Activated naive CD8-positive, alpha-beta T cell treated with anti-CD3 and anti-CD28 coated beads for 36 hours (primary cell): ENCODE measurements at places on chromosomes 6 and 20. TPM values are rescaled to one million over a fixed set of nuclear protein-coding genes. Genes with fewer than 3 reads are reported as not detected.

FITM2 gene
- total RNA-seq: 1.9 TPM

ZSCAN23 gene
- 1.6 TPM for total RNA-seq

PRICKLE4 gene
- not detected for total RNA-seq

TXLNB gene
- total RNA-seq: 0.18 TPM

SGK2 gene
- not detected for total RNA-seq

KCNQ2 gene
- 0.19 TPM for total RNA-seq

EIF2S2 gene
- total RNA-seq: 179 TPM

SRXN1 gene
- 18.1 TPM for total RNA-seq

HSD17B8 gene
- total RNA-seq: 31.1 TPM

LAMA4 gene
- not detected for total RNA-seq
